Small intestine (tissue), 16 donors: ENCODE measurements at places on chromosomes 16 and 17.

- no peaks in the 10 kb centered on the region for H3K4me1 ChIP-seq
- no peaks in the 10 kb centered on the region for H3K36me3 ChIP-seq
- no peak overlapping the region for H3K4me3 ChIP-seq
- DNase-seq, result no peak
- H3K27me3 ChIP-seq, result no peaks in the 10 kb centered on the region
Measured at GRCh38 chr17:62732125-62732524, 76.0 kb downstream of the MARCHF10 start.

GRCh38 chr16:11298143-11298900, 17.2 kb upstream of the PRM1 start:
- H3K27me3 ChIP-seq, result no peaks in the 10 kb centered on the region
- H3K4me3 ChIP-seq, result no peak overlapping the region
- no peak overlapping the region for H3K27ac ChIP-seq
- DNase-seq, result no peak

DNA sequence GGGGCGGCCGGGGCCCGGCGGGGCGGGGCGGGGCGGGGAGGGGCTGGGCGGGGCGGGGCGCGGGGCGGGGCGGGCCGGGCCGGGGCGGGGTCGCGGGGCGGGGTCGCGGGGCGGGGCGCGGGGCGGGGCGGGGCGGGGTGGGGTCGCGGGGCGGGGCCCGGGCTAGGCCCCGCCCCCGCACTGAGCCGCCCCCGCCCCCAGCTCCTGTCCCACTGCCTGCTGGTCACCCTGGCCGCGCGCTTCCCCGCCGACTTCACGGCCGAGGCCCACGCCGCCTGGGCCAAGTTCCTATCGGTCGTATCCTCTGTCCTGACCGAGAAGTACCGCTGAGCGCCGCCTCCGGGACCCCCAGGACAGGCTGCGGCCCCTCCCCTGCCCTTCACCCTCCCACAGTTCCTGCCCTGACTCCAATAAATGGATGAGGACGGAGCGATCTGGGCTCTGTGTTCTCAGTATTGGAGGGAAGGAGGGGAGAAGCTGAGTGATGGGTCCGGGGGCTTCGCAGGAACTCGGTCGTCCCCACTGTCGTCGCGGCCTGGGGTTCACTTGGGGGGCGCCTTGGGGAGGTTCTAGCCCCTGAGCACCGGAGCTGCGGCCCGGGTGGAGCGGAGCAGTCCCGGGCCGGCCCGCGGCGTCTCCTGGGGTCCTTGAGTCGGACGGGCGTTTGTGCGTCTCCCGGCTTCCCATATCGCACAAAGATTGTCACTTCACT, 795 bp upstream of the HBM start:
- peaks cover 31% of the 10 kb centered on the region for H3K27me3 ChIP-seq
- H3K4me1 ChIP-seq, result no peaks in the 10 kb centered on the region
- no peak overlapping the region for H3K4me3 ChIP-seq
- no peak for DNase-seq

- no peak overlapping the region for H3K27ac ChIP-seq
- no peak for DNase-seq
- peaks cover 2% of the 10 kb centered on the region for H3K27me3 ChIP-seq
- H3K4me1 ChIP-seq, result no peaks in the 10 kb centered on the region
Measured at GRCh38 chr16:49657736-49658465, 198.0 kb downstream of the ZNF423 start.

DNA sequence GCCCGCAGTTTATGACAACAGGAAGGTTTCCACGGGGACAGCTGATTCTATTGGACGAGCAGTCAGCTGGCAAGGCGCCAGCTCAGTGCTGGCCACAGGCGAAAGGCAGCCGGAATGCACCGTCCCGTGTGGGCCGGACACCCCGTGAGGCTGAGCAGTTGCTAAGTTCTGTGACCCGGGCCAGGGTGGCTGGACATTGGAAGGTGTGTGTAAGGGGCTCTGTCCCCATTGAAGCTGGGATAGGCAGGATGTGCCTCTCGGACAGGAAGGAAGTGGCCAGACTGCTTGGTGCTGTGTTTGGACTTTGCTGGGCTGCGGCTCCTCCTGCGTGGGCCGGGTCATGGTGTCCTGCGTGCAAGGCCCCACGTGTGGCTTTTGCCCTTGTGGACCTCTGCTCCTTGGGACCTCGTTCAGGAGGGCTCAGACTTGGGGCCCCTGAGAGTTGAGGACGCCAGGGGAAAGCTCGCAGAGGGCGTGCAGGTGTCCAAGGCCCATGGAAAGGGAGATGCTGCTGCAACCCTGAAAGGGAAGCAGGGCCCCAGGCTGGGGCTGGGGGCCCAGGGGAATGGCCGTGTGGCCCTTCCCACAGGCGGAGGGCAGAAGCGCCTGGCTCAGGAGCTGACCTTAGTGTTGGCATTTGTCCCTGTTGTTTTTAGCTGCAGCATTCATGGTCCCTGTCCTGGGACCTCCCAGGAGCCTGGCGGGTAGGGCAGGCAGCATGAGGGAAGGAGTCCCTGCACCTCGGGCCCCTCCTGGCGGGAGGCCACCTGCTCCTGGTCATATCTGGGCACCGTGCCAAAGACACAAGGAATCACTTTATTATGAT, 10.0 kb downstream of the BAIAP2 start:
- H3K27ac ChIP-seq, result peak overlapping the region; percentile 74
- no peaks in the 10 kb centered on the region for H3K27me3 ChIP-seq
- H3K4me1 ChIP-seq, result peaks cover 25% of the 10 kb centered on the region
- peak; percentile 89 for DNase-seq
- H3K4me3 ChIP-seq, result no peak overlapping the region

- H3K4me1 ChIP-seq, result no peaks in the 10 kb centered on the region
- peak; percentile 21 for DNase-seq
- H3K4me3 ChIP-seq, result no peak overlapping the region
- peaks cover 3% of the 10 kb centered on the region for H3K27me3 ChIP-seq
Measured at GRCh38 chr17:17648762-17649161, 32.5 kb upstream of the RAI1 start.

DNA sequence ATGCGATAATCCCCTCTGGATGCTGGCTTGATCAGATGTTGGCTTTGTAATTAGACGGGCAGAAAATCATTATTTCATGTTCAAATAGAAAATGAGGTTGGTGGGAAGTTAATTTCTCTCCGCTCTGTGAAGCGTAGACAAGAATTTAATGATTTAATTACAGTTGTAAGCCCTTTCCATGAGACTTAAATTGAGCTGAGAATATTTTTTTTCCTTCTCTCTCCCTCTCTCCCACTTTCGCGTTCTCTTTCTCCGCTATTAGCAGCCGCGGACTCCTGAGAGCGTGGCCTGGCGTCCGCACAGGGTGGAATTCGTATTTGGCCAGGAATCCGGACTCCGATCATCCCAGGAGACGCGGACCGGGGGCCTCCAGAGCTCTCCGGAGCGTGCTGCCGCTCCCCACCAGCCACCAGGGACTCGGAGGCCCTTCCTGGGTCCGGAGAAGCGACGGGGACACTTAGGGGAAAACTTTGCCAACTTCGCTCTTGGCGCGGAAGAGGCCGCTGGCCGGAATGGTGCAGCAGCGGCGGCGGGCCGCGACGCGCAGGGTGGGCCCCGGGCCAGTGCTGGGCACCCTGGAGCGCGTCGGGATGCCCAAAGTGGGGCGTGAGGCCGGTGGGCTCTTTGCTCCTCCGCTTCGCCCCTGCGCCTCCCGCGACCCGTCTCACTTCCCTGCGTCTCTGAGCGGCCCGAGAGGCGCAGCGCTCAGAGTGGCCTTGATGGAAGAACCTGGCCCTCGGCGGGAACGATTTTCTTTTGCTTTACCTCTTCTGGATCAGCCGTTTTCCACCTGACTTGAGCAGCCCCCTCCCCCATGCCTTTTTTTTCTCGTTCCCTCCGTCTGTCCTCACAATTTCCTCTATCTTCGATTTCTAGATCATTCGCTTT, 3.6 kb upstream of the IRX3 start:
- H3K36me3 ChIP-seq, result no peaks in the 10 kb centered on the region
- DNase-seq, result peak; percentile 7
- peaks cover 8% of the 10 kb centered on the region for H3K4me1 ChIP-seq
- H3K27ac ChIP-seq, result no peak overlapping the region

DNA sequence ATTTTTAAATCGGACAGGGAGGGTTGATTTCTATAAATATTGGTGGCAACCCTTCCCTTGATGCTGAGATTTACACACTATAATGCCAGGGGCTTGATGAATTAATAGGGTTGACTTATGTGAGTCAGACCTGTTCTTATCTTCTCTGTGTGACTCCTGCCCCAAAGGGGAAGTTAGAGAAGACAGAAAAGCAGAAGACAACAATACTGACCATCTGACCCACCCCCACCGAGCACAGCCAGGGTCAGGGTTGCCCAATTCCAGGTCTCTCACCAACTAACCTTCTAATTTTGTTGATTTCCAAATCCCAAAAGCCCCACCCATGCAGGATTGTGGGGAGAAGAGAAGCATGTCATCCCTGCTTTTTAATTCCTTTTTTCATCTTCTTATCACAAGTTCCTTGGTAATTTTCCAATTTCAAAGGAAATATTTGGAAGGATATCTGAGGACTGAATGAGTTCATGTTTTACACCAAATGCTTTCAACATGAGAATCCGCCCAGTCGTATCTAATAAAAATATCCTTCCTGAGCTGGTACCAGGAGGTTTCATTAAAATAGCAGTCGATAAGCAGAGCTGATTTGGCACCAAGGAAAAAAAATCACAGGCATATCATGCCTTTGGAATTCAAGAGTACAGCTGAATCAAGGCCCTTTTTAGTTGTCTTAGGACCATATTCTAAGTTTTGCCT, 603.4 kb upstream of the CDH11 start:
- H3K36me3 ChIP-seq, result no peaks in the 10 kb centered on the region
- DNase-seq, result no peak
- H3K4me3 ChIP-seq, result no peak overlapping the region

DNA sequence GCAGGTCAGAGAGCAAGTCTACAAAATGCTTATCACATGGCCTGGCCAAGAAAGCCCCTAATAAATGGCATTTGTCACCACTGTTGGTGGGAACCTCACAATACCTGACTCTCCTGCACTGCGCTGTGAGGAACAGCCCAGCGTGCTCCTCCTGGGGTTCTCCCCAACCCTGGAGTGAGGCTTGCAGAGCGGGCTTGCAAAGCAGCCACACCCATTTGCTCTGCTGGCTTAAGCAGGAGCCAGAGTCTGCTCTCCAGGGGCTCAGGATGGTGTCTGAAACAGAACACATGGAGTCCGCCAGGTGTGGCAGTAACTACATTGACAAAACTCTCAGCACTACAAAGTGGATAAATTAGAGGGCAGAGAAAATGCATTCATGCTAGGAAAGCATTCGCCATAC, 331.0 kb upstream of the CCL2 start:
- DNase-seq, result no peak
- no peak overlapping the region for H3K4me3 ChIP-seq
- H3K36me3 ChIP-seq, result no peaks in the 10 kb centered on the region
- H3K27me3 ChIP-seq, result peaks cover 3% of the 10 kb centered on the region

DNA sequence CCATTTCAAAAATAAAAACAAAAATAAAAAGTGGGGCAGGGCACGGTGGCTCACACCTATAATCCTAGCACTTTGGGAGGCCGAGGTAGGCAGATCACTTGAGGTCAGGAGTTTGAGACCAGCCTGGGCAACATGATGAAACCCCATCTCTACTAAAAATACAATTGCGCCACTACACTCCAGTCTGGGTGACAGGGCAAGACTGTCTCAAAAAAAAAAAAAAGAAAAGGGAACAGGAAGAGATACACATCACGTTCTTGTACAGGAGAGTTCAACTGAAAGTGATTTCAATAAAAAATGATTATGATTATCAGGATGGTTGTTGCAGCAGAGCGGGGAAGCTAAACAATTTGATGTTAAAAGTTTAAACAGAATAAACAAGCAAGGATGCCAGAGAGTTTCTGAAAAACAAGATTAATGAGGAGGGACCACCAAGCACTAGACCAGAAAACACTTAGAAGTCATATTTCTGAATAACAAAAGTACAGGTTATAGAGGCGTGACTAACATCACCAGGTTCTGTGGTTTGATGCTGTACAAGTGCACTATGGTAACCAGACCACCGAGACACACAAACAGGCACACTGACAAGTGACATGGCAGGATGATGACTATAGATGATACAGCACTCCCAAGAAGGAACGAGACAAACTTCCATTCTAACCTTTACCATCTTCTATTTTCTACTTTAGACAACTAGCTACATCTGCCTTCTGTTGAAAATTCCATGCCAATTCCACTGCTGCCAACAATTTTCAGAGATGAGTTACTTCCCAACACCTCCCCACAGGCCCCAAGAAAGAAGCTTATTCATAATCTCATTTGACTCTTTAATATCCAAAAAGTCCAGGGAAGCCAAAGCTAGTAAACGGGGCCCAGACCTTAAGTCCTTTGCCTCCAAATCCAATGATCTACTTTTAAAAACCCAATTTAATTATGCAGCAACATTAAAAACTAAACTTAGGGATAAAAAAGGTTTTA, 11.8 kb downstream of the DNAJA2 start:
- H3K27ac ChIP-seq, result no peak overlapping the region
- no peak overlapping the region for H3K4me3 ChIP-seq
- H3K27me3 ChIP-seq, result no peaks in the 10 kb centered on the region
- no peaks in the 10 kb centered on the region for H3K4me1 ChIP-seq

DNA sequence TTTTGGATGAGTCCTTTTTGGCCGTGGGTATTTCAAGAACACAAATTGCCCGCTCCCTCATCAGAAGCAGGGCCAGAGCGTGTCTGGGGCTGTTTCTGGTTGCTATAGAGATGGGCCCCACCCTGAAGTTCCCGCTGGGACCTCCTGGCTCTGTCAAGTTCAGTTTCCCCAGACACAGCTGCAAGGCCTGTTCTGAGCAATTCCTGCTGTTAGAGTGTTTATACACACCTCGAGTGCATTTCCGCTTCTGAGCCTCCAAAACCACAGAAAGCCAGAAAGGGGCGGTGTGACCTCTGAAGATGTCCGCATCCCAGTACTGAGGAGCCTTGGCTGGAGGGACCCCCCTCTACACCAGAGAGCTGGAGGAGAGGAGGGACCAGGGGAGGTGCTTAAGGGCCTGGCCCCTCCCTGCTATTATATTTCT, 9.3 kb upstream of the WBP2 start:
- no peaks in the 10 kb centered on the region for H3K36me3 ChIP-seq
- H3K4me1 ChIP-seq, result peaks cover 7% of the 10 kb centered on the region
- H3K4me3 ChIP-seq, result no peak overlapping the region
- H3K27me3 ChIP-seq, result no peaks in the 10 kb centered on the region
- H3K27ac ChIP-seq, result peak overlapping the region; percentile 70
- peak; percentile 24 for DNase-seq

DNA sequence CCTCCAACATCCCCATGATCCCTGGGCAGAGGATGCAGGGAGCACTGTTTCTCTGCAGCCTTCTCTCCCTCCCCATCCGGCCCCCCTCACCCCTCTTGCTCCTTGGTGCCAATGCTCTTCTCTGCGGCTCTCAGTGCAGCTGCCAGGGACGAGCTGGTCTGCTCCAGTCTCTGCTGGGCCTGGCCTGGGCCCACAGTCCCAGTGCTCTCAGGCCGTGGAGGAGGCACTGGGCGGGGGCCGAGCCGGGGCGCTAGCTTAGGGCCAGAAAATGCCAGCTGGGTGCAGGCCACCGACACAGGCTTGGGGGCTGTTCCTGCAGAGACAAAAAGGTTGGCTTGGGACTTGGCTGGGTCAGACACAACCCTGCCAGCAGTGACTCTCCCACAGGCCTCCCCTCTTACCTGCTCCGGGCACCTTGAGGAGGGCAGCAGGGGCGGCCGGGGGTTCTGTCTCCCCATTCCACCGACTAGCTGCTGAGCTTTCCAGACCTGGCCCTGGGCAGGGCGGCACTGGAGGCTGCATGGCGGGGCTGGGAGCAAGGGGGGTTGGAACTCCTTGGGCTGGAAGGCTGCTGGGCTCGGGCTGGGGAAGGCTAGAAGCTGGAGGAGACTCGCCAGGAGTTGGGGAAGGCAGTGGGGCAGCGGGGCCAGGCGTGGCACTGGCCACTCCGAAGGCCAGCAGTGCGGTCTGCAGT, 13.8 kb downstream of the CASKIN2 start:
- DNase-seq, result no peak
- H3K27ac ChIP-seq, result no peak overlapping the region
- H3K4me3 ChIP-seq, result no peak overlapping the region
- H3K36me3 ChIP-seq, result peaks cover 9% of the 10 kb centered on the region
- H3K4me1 ChIP-seq, result no peaks in the 10 kb centered on the region
- no peaks in the 10 kb centered on the region for H3K27me3 ChIP-seq
